ENCODE measurements at places on chromosomes 5 and 9.

DNA sequence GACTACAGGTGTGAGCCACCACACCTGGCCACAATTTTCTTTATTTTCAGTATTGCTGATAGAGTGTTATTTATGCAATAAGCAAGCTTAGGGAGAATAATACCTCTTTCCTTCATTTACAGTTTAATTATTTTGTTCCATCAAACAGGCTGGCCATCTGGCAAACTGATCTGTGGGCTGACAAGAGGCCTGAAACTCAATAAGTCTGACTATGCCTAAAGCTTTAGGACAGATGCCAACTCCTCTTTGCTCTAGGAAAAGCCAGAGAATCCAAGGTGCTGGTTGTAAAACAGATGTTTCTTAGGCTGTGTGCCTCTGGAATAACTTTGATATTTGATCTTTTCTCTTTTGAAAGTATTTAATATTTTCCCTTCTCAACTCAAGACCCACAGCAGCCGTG, 98.4 kb downstream of the TARS1 start:
- DNase-seq, result no peak

DNA sequence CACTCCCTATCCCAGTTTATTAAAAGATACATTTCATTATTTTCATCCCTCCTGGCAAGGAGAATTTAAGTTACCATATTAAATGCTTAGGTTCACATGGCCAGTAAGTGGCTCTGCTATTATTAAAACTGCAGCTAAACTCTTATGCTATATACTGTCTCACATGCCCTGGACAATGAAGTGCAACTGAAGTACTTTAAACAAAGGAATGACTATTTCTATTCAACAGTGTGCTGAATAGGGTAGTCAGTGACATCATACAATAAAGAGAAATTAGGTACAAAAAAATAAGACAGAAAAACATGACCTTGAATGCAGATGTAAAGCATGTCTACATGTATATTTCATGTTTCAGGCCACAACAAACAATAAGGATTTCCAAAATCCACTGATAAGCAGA, 282.6 kb upstream of the SMC2 start:
- DNase-seq, result no peak

GRCh38 chr5:60229691-60230185, 336.2 kb upstream of the PDE4D start:
- no peak for DNase-seq

DNA sequence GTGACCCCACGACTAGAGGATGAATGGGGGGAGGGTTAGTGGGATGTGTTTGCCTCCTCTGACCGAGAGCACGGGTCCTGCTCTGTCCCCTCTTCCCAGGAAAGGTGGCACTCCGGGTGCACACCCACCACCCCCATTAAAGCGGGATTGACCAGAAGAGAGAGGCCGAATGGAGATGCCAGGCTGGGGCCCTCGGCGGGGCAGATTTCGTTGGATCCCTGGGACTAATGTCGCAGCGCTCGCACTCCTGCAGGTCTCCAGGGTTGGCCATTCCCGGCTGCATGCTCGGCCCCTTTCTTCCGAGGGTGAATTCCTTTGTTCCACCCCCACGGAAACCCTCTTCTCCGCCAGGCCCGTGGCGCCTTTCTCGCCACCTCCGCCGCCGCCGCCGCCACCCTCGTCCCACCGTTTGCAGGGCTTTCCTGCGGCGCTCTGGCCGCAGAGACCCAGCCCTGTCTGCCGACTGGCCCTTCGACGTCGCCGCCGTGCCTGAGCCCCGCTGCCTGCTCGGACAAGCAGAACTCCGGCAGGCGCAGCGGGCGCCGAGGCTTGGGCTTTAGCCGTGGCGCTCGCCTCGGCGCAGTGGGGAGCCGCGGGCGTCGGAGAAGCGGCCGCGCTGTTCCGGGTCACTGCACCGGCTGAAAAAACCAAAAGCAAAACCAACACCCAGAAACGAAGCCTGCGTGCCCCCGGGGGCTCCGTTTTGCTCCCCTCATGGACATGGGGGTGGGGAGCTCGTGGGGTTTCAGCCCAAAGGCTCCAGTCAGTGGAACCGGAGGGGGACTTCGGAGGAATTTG, 11.8 kb downstream of the LMX1B start:
- no peak for DNase-seq

GRCh38 chr5:107639990-107640389, 30.7 kb downstream of the EFNA5 start:
- no peak for DNase-seq

All from mesenteric fat pad (tissue), 1 donor.